Activated CD4-positive, alpha-beta T cell treated with anti-CD3 and anti-CD28 coated beads, Interleukin-10, Interleukin-2, amounts not matched to agents 100 ng/mL and 50 ng/mL, durations not matched to agents 16 hours and 8 hours (primary cell): ENCODE measurements at places on chromosomes 3 and 15.

- DNase-seq: no peak
These were observed 34.2 kb upstream of the GALNT15 start for GRCh38 chr3:16140116-16140893.

DNA sequence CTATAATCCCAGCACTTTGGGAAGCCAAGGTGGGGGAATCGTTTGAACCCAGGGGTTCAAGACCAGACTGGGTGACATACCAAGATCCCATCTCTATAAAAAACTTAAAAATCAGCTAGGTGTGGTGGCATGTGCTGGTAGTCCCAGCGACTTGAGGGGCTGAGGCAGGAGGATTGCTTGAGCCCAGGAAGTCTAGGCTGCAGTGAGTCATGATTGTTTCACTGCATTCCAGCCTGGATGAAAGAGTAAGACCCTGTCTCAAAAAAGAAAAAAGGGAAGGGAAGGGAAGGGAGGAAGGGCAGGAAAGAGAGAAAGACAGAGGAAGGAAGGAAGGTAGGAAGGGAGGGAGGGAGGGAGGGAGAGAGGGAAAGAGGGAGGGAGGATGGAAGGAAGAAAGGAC is 133.7 kb upstream of the LRRN1 start:
- no peak for DNase-seq

DNA sequence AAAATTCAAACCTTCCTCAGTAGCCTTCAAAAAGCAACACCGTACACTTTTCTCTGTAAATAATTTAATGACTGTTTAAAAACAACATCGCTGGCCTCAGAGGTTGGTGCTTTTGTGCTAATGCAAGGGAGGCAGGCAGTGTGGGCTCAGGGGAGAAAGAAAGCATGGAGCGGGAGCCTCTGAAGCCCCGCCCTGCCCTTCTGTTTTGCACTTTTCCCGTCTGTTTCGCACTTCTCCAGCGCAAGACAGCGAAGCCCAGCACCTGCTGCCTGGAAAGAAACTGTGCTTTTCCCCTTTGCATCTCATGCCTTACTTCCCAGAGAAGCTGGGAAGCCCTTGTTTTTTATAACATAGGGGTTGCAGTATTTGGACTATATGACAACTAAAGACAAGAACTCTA is 23.1 kb downstream of the TRPM1 start:
- no peak for DNase-seq

DNA sequence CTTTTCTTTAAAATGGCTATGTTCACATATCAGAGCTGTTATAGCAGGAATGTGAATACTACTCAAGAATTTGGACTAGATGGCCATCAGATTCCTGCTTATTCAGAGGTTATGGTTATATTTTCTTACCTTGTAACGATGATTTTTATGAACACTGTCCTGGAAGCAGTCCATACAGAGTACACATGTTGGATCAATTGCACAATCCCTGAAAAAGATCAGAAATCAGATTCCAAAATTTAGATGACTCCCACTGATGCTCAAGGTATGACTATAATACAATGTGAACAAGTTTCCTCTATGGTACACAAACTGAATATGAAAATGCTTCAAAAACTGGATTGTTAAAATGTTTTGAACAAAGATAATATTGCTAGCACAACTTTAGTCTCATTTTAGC is 23.3 kb downstream of the UBR1 start:
- DNase-seq: no peak

GRCh38 chr3:187484547-187485295 is 116.5 kb downstream of the RTP4 start:
- DNase-seq: no peak
